Urothelium cell line (cell line): ENCODE measurements at places on chromosomes 2 and 18.

DNA sequence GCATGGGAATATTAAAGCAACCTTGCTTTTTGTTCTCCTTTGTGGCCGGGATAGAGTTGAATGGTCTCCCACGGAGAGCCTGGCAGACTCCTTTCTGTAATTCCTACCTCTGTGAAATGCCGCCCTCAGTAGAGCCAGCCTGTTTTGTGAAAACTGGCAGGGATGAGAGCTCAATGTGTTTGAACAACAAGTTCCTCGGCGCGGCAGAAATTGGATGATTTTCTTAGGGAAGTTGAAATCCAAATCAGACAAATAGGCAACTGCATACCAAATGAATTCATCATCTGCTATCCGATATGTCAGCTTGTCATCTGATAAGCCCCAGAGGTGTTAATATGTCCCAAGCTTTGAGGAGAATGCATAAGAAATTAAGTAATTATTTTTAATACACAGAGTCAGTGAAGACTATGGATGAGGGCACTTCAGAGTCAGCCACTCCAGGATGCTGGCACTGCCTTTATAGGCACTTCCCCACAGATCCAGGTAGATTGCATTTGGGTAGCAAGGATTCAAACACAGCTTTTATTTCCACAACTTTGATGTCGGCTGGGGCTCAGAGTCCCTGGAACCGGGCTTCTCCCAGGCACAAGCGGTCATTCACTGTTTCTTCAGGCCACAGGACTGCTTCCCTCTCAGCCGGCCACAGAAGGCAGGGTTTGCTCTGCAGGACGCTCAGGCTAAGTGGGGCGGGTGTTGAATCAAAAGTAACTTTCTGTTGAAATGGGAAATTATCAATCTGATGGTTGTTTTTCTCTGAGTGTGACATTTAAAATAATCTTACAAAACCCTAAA, 82.8 kb upstream of the REV1 start:
- DNase-seq, result no peak

- DNase-seq, result no peak
Observed at GRCh38 chr2:100344433-100344832, 22.1 kb upstream of the LONRF2 start.

GRCh38 chr2:234102112-234102511, 51.6 kb downstream of the SPP2 start:
- no peak for DNase-seq

DNA sequence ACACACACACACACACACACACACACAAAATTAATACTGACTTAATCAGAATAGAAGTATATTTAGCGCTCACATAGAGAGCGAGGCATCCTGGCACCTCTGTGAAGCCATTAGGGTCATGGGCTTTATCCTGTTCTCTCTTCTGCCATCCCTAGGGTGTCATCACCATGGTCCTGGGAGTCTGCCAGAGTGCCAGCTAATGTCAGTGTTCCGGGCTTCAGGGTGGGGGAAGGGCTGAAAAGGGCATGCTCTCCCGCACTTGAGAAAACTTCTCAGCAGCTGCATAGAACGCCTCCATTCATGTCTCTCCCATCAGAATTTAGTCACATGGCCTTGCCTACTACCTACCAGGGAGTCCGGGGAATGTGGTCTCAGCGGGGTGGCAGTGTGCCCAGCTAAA, 19.7 kb upstream of the DYNC2LI1 start:
- DNase-seq, result no peak

GRCh38 chr2:102235491-102235890, 48.7 kb downstream of the IL1RL2 start:
- no peak for DNase-seq

GRCh38 chr2:39549000-39549399, 111.9 kb upstream of the MAP4K3 start:
- no peak for DNase-seq

DNA sequence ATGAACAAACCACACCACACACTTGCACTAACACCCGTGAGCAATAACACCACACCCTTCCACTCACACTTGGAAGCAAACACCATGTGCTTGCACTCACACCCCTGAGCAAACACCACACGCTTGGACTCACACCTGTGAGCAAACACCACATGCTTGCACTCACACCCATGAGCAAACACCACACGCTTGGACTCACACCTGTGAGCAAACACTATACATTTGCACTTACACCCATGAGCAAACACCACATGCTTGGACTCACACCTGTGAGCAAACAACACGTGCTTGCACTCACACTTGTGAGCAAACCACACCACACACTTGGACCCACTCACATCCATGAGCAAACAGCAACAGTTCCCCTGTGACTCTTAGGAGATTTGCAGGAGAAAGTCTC, 24.4 kb downstream of the SNTG2 start:
- DNase-seq, result no peak

DNA sequence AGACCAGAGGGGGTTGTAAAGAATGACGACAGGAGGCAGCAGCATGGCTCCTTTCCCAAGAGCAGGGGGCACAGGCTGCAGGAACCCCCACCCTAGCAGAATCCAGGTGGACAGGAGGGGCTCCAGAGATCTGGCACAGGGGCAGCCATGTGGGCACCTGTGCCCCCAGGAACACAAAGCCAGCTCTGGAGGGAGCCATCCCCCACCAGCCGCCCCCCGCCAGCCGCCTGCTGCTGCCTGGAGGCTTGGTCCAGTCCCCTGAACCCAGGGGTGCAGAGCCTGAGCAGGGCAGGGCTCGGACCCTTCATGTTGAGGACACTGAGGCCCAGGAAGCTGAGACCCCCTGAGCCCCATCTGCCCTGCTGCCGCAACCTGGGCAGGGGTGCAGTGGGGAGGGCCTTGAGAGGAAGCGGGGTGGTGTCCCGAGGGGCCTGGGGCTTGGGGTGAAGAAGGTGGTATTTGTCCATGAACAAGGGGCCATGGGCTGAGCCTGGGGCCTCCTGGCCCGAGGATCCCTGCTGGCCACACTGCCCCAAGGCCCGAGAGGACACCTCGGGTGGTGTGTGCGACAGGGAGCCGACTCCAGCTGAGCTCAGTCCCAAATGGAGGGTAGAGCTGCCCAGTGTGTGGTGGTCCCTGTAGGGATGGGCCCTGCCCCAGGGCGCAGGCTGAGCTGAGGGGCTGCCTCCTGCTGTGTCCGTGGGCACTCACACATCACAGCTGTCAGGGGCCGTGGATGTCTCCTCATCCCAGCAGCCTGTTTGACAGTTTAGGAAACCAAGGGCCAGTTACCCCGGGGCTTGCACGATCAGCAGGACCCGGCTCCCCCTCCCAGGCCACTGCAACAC, 39.8 kb upstream of the SNED1 start:
- DNase-seq, result no peak

- no peak for DNase-seq
Observed at GRCh38 chr2:46145017-46145416, 152.2 kb upstream of the EPAS1 start.

DNA sequence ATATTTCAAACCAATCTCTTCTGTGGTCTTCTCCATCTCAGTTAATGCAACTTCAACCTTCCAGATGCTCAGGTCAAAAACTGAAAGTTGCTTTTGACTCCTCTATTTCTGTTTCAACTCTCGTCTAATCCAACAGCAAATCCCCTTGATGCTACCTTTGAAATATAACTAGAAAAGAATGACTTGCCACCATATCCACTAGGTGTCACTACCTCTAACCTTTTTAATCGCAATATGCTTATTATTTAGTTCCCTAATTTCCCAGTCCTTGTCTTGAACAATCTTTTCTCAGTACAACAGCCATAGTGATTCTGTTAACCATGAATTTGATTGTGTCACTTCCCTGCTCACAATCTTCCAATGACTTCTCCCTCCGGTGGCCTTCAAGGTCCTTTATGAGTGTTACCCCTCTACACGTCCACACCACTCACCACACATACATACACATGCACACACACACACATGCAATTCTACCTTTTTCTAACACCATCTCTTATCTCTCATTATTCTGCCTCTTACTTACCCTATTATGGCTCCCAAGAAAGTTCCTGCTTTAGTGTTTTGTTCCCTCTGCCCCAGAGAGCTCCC, 245.5 kb upstream of the KCNJ3 start:
- no peak for DNase-seq

GRCh38 chr18:44588508-44588907, 92.2 kb upstream of the SETBP1 start:
- no peak for DNase-seq

GRCh38 chr2:54572636-54573536, 116.8 kb downstream of the SPTBN1 start:
- DNase-seq, result peak; percentile 49

DNA sequence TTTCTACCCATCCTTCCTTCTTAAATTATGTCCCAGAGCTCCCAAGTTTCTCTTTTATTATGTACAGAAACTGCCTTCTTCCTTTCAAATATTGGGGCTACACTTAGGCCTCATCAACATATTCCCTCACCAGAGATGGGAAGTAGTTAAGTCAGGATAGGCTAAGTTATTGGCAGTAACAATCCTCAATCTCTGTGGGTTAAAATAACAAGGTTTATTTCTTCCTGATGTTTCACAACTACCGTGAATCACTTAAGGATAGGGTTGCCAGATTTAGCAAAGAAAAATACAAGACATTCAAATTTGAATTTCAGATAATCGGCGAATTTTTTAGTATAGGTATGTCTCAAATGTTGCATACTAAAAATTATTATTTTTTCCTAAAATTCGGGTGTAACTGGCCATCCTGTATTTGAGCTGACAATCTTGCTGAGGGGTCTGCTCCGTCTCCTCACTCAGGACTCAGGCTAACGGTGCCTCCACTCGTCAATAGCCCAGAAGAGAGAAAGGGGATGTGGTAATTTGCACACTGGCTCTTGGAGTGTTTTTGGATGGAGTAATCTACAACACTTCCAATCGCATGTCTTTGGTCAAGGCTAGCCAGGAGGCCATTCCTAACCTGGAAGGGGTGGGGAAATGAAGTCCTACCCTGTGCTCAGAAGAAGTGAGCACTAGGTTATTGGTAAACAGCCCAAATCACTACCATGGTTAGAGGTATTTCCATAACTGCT, 91.7 kb downstream of the ACTR3 start:
- DNase-seq, result no peak

- no peak for DNase-seq
Observed at GRCh38 chr2:161088658-161089350, 71.4 kb upstream of the TANK start.

- DNase-seq, result no peak
Observed at GRCh38 chr2:7237466-7237865, 320.3 kb downstream of the RNF144A start.

- DNase-seq, result no peak
Observed at GRCh38 chr18:77250926-77251729, 1.5 kb downstream of the GALR1 start.

DNA sequence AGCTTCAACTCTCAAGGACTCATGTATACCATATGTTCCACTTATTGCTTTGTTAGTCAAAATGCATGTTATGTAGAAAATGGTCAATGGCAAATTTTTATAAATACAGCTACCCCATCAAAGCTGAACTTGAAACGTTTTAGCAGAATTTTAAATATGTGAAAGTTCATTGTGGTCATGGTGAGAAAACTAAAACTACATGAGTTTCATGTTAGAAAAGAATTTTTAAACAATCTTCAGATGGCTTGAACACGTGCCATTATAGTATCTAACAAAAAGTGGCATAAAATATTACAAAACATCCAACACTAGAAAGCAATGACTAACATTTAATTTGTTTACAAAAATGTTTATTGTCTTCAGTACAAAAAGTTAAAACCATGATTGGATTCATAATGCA, 246.0 kb upstream of the KCNJ3 start:
- no peak for DNase-seq

DNA sequence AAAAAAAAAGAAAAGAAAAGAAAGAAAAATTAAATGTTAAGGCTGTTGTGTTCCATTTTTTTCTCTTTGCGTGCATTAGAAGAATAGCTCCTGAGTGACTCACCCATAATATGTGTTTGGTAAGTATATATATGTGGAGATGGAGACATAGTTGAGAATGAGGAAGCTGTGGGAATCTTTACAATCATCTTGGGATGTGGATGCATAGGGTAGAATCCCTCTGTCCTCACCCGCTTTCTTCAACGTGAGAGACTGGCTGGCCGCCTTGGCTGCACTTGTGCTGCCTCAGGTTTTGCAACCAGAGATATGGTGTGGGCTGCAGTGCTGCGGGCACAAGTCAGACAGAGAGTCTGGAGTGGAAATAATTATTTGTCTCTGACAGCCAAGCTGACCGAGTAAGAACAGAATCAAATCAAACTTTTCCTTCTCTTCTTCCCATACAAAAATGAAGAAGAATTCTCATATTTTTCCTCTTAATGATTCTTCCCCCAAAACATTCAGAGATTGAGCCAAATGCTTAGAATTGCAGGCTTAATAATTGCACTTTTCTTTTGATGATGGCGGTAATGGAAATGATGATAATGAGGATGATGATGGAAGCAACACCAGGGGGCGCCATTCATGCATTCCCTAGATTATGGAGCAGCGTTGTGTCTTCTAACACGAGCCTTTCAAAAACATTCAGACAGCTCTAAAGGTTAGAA, 48.5 kb downstream of the SERPINB7 start:
- no peak for DNase-seq

GRCh38 chr18:72652990-72653593, 109.0 kb upstream of the CBLN2 start:
- peak; percentile 34 for DNase-seq

DNA sequence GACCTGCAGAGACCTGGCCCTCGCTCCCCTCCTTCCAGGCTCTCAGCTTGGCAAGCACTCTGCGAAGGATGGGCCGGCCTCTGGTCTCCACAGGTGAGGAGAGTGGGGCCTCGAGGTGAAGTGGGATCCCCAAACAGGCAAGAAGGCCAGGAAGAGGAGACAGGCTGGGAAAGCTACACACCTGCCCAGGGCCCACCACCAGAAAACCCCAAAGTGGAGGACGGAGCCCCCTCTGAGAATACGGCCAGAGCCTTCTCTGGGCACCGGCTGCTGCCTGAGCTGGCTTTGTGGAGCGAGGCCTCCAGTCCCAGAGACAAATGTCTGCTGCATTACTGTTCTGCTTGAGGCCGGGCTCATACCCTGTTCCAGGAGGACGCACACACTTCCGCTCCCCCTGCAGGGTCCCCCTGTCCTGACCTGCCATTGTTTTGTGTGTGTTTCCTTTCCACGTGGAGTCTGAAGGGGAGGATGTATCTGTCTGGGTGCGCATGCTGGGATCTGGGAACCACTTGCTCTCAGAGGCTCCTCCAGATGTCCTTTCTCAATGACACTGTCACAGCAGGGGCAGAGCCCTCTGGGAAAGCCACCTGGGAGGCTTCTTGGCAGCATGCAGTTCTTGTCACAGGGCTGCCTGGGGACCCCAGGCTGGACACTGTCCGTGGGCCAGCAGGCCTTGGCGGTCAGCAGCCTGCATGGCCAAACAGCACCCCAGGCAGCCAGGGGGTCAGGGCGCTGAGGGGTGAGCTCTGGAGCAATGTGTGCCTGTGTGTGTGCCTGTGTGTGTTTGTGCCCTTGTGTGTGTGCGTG, 20.8 kb downstream of the KCNF1 start:
- DNase-seq, result no peak

- peak; percentile 27 for DNase-seq
Observed at GRCh38 chr2:115560666-115561065, 1118.2 kb downstream of the DPP10 start.

- DNase-seq, result no peak
Observed at GRCh38 chr2:26529406-26530239, 51.7 kb upstream of the OTOF start.

GRCh38 chr2:98468621-98469236, 24.1 kb downstream of the INPP4A start:
- no peak for DNase-seq

- no peak for DNase-seq
Observed at GRCh38 chr18:55794288-55795052, 206.5 kb upstream of the TCF4 start.

- peak; percentile 67 for DNase-seq
Observed at GRCh38 chr2:222142027-222142426, 156.8 kb downstream of the PAX3 start.

GRCh38 chr2:135799738-135800137, 37.2 kb downstream of the LCT start:
- DNase-seq, result no peak
